Thoracic aorta (tissue), 2 donors: ENCODE measurements at places on chromosomes 6 and 20.
A peak's percentile ranks its signal among the peaks of the same experiment; 100 is the strongest.

DNA sequence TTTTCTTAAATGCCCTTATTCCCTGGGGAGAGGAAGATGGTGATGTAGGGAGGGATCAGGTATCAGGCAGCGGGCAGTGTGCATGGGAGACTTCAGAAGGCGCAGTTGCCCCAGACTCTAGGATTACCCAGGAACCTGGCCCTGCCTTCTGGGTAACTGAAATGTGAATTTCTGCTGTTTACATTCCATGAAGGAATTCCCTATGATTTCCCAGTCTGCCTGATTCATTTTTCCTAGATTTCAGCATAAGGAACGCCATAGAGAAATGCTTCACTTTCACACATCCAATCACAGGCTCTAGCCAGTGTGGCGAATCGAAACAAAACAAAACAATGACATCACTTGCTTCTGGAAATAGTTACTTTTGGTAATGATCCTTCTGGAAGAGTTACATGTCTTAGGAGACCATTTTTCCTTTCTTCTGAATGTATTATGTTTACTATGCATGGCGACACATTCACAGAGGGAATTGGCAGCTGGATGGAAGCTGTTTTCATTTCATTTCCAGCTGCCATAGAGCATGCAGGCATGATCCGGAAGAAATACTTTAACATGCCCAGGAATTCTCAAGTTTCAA, 33.3 kb downstream of the LRP11 start:
- no peaks in the 10 kb centered on the region for H3K36me3 ChIP-seq
- no peaks in the 10 kb centered on the region for H3K27me3 ChIP-seq
- H3K27ac ChIP-seq: no peak overlapping the region
- H3K4me1 ChIP-seq: no peaks in the 10 kb centered on the region
- H3K4me3 ChIP-seq: peak overlapping the region; percentile 53

GRCh38 chr6:67875877-67876383, 759.2 kb upstream of the ADGRB3 start:
- H3K4me3 ChIP-seq: no peak overlapping the region
- no peak overlapping the region for H3K27ac ChIP-seq
- H3K27me3 ChIP-seq: no peaks in the 10 kb centered on the region

GRCh38 chr6:45174045-45174444, 154.1 kb upstream of the RUNX2 start:
- no peaks in the 10 kb centered on the region for H3K4me1 ChIP-seq
- H3K27ac ChIP-seq: no peak overlapping the region
- H3K27me3 ChIP-seq: no peaks in the 10 kb centered on the region
- no peaks in the 10 kb centered on the region for H3K36me3 ChIP-seq

GRCh38 chr6:52376763-52377162, 14.8 kb downstream of the PAQR8 start:
- no peaks in the 10 kb centered on the region for H3K27me3 ChIP-seq
- no peaks in the 10 kb centered on the region for H3K4me1 ChIP-seq

- H3K4me1 ChIP-seq: peaks cover 31% of the 10 kb centered on the region
- no peaks in the 10 kb centered on the region for H3K36me3 ChIP-seq
- H3K27ac ChIP-seq: peak overlapping the region; percentile 77
- DNase-seq: peak; percentile 51
- H3K4me3 ChIP-seq: peak overlapping the region; percentile 14
Observed at GRCh38 chr6:129683601-129684322, 26.2 kb downstream of the ARHGAP18 start.

DNA sequence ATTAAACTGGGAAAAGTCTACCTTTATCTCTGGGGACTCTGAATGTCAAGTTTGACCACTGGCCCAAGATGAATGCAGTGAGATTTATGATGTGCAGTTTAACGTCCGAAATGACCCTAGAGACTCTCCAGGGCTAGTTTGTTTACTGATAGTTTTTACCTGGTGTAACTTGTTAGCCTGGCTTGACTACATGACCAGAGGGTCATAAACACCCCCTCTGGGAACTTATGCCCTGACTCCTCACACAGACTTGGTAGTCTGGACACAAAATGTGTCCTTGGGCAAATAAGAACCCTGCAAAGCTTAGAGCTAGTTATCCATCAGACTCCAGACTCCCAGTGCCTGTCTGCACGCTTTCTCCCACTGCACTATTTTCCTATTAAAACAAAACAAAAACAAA, 606.5 kb downstream of the HACE1 start:
- no peaks in the 10 kb centered on the region for H3K4me1 ChIP-seq
- H3K27me3 ChIP-seq: no peaks in the 10 kb centered on the region
- no peaks in the 10 kb centered on the region for H3K36me3 ChIP-seq
- no peak for DNase-seq

GRCh38 chr6:34657307-34657978, 39.1 kb downstream of the ILRUN start:
- H3K27me3 ChIP-seq: no peaks in the 10 kb centered on the region
- H3K27ac ChIP-seq: peak overlapping the region; percentile 80
- H3K4me3 ChIP-seq: peak overlapping the region; percentile 63
- no peak for DNase-seq
- no peaks in the 10 kb centered on the region for H3K36me3 ChIP-seq

GRCh38 chr20:43066125-43066524, 123.6 kb downstream of the PTPRT start:
- no peaks in the 10 kb centered on the region for H3K36me3 ChIP-seq
- H3K27me3 ChIP-seq: no peaks in the 10 kb centered on the region
- no peaks in the 10 kb centered on the region for H3K4me1 ChIP-seq
- H3K27ac ChIP-seq: no peak overlapping the region
- H3K4me3 ChIP-seq: no peak overlapping the region

GRCh38 chr6:151701911-151702562, 105.4 kb upstream of the ESR1 start:
- DNase-seq: no peak
- no peak overlapping the region for H3K27ac ChIP-seq
- H3K4me1 ChIP-seq: no peaks in the 10 kb centered on the region
- no peaks in the 10 kb centered on the region for H3K27me3 ChIP-seq

DNA sequence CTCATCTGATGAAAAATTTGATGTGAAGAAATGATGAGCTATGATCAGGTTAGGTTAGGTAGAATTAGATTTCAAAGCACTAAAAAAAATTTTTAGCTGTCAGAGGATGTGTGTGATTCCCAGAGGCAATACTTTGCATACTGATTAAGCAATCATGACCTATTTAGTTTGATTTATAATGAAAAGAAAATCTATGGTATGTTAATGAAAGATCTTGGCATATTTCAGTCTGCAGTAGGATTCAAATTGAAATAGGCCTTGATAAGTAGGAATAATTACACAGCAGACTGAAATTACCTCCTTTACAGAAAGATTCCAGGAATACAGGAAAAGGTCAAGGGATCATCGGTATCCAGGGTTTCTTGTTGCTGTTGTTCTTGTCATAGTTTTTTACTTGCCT, 69.3 kb downstream of the HDDC2 start:
- H3K27me3 ChIP-seq: no peaks in the 10 kb centered on the region
- H3K27ac ChIP-seq: no peak overlapping the region
- no peak overlapping the region for H3K4me3 ChIP-seq
- H3K4me1 ChIP-seq: peaks cover 16% of the 10 kb centered on the region
- DNase-seq: no peak

- DNase-seq: no peak
- no peaks in the 10 kb centered on the region for H3K36me3 ChIP-seq
- H3K27me3 ChIP-seq: no peaks in the 10 kb centered on the region
- no peaks in the 10 kb centered on the region for H3K4me1 ChIP-seq
Observed at GRCh38 chr6:107144666-107145065, 29.4 kb upstream of the BEND3 start.

DNA sequence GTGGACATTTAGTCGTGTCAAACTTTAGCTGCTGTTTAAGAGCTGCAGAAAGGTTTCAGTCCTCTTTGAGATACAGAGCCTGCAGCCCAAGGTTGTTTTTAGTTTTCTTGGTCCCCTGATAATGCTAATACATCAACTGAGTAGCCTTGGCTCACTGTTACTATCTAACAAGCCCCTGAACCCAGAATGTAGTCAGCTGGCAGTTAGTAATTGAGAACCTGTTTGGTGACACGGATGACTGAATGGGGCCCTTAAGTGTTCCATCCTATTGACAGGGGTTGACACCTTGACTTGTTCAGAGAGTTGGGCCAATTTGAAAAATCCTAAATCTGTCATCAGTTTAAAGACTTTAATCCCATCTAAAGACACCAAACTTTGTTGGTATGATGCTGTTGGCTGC, 2.8 kb downstream of the RTN4IP1 start:
- no peak overlapping the region for H3K27ac ChIP-seq
- H3K4me3 ChIP-seq: no peak overlapping the region

DNA sequence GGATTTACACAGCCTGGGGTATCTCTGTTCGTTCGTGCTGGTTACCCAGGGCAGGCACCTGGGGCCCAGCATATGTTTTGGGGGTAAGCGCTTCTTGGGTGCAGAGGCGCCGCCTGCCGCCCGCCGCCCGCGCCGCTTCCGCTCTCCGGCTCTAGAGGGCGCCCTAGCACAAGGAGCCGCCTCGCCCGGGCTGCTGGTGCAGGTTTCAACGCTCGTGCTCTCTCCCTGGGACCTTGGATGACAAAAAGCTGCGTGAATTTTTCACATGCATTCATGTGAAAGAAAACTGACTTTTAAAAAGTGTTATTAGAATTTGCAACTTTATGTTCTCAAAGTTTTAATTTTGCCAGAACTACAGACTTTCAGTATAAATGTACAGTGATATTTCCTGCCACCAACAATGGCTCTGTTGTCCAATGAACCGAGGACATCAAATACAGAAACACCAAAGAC, 32.5 kb downstream of the PRR18 start:
- H3K4me1 ChIP-seq: peaks cover 6% of the 10 kb centered on the region
- no peak for DNase-seq
- H3K4me3 ChIP-seq: no peak overlapping the region
- no peaks in the 10 kb centered on the region for H3K27me3 ChIP-seq
- no peak overlapping the region for H3K27ac ChIP-seq

- DNase-seq: no peak
- no peak overlapping the region for H3K27ac ChIP-seq
- no peak overlapping the region for H3K4me3 ChIP-seq
- H3K36me3 ChIP-seq: no peaks in the 10 kb centered on the region
Observed at GRCh38 chr20:35088231-35089145, 4.1 kb downstream of the TRPC4AP start.

- no peaks in the 10 kb centered on the region for H3K27me3 ChIP-seq
- H3K36me3 ChIP-seq: no peaks in the 10 kb centered on the region
- no peaks in the 10 kb centered on the region for H3K4me1 ChIP-seq
- no peak overlapping the region for H3K27ac ChIP-seq
- no peak for DNase-seq
Observed at GRCh38 chr6:167717455-167717854, 109.3 kb upstream of the AFDN start.

GRCh38 chr6:122751326-122751725, 28.2 kb upstream of the FABP7 start:
- no peaks in the 10 kb centered on the region for H3K36me3 ChIP-seq
- no peak for DNase-seq
- no peaks in the 10 kb centered on the region for H3K27me3 ChIP-seq
- H3K4me1 ChIP-seq: no peaks in the 10 kb centered on the region
- H3K4me3 ChIP-seq: no peak overlapping the region

DNA sequence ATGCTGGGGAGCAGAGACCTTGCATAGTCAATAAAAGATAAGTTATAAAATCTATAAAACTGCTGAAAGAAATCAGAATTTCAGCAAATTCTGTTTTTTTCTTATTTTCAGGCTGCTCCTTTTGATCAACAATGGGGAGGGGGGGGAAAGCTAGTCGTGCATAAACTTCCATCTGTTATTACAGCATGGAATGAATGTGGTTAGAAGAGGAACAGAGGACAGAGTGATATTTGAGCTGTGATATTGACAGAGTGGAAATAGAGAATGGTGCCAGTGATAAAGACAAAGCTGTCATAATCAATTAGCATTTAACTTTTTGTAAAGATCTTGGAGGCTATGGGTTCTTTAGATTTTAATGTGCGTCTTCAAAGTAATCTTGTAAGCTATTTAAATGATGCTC, 43.4 kb upstream of the QKI start:
- H3K4me3 ChIP-seq: no peak overlapping the region
- no peaks in the 10 kb centered on the region for H3K36me3 ChIP-seq
- no peaks in the 10 kb centered on the region for H3K27me3 ChIP-seq
- no peak for DNase-seq
- no peak overlapping the region for H3K27ac ChIP-seq

- H3K4me3 ChIP-seq: no peak overlapping the region
- no peak overlapping the region for H3K27ac ChIP-seq
- DNase-seq: no peak
- H3K4me1 ChIP-seq: no peaks in the 10 kb centered on the region
Observed at GRCh38 chr6:147390909-147391536, 117.5 kb upstream of the SAMD5 start.

GRCh38 chr6:168908166-168908565, 345.5 kb downstream of the THBS2 start:
- no peaks in the 10 kb centered on the region for H3K4me1 ChIP-seq
- no peak for DNase-seq
- H3K27me3 ChIP-seq: no peaks in the 10 kb centered on the region
- H3K36me3 ChIP-seq: no peaks in the 10 kb centered on the region
- no peak overlapping the region for H3K27ac ChIP-seq
- H3K4me3 ChIP-seq: no peak overlapping the region
